ENCODE measurements at places on chromosomes 3 and 15.

DNA sequence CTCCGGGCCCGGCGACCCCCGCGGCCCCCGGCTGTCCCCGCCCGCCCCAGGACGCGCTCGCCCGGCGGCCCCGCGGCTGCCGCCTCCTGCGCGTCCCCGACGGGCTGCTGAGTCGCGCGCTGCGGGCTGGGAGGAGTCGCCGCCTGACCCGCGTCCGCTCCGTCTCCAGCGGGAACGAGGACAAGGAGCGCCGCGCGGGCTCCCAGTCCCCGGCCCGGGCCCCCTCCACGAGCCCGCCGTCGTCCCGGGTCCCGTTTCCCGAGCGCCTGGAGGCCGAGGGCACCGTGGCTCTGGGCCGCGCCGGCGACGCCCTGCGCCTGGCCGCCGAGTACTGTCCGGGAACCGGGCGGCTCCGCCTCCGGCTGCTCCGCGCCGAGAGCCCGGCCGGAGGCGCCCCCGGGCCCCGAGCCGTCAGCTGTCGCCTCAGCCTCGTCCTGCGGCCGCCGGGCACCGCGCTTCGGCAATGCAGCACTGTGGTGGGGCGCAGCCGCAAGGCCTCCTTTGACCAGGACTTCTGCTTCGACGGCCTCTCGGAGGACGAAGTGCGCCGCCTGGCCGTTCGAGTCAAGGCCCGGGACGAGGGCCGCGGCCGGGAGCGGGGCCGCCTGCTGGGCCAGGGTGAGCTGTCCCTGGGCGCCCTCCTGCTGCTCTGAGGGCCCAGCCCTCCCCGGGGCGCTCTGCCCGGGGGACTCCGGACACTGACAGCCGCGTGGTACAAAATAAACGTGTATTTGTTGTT is 1.5 kb downstream of the C2CD4A start:
- DNase-seq: peak; percentile 83

DNA sequence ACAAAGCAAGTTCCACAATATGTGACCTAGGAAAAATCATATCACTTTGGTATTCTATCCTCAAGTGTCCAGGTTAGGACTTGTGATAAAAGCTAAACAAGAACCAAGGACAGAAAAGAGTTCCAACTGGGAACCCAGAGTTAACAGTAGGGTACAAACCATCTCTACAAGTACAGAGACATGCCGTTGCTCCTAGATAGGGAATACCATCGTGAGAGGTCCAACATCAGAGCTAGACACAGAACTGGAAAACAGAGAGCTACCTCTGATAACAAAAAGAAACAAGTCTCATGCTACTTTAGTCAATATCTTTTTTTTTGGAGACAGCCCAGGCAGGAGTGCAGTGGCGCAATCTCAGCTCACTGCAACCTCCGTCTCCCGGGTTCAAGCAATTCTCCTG is 37.8 kb downstream of the SMARCC1 start:
- DNase-seq: no peak

DNA sequence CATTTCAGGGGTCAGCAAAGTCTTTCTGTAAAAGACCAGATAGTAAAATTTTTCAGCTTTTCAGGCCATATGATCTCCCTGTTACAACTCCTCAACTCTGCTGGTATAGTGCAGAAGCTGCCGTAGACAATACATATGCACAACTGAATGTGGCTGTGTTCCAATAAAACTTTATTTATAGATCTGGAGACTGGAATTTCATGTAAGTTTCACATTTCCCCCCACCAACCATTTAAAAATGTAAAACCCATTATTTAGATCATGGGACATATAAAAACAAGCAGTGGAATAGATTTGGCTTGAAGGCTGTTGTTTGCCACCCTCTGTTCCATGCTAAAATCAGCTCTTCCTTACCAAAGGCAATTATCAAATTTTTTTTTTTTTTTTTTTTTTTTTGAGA is 28.8 kb upstream of the MEX3B start:
- DNase-seq: no peak

- DNase-seq: peak; percentile 85
Measured at GRCh38 chr3:36734742-36735141, 29.6 kb downstream of the DCLK3 start.

DNA sequence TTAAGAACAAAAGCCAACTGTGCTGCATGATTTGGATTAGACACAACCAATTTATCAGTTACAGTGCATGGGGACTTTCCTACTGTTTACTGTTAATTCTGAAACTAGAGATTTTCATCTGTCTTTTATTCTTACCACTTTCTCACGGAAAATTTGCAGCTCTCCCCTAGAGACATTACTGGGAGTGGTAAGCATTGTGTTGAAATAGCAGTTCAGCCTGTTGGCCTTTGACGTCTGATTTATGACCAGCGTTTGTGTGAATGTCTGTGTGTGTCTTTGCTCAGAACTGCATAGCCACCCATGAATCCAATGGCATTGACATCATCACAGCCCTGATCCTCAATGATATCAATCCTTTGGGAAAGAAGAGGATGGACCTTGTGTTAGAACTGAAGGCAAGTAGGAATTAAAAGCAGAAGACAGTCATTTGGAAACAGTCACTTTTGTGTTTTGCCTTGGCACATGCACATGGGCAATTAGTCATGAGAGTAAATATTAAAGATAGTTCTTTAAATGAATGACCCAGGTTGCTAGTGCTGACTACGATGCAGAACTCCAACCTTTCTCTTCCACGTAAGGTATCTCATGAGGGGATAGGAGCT is 202.2 kb upstream of the BHLHE40 start:
- no peak for DNase-seq

DNA sequence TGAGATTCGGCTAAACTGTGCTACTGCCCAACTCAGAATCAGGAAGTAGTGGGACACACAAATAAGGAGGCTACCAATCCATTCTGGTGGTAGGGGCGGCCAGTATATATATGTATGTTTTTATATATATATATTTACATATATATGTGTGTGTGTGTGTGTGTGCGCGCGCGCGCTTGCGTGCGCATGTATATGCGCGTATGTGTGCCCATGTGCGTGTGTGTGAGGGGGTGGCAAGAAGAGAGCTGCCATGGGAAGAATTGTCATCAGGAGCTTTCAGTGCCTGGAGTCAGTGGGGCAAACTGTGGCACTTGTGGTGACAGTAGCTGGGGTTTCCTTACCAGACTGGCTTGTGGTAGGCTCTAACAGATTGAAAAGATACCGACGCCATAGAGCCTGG is 26.5 kb downstream of the GXYLT2 start:
- no peak for DNase-seq

- DNase-seq: peak; percentile 77
Measured at GRCh38 chr3:36969540-36970432, 23.1 kb downstream of the EPM2AIP1 start.

All from suppressor macrophage (primary cell).